ENCODE measurements at places on chromosomes 12 and 14.

DNA sequence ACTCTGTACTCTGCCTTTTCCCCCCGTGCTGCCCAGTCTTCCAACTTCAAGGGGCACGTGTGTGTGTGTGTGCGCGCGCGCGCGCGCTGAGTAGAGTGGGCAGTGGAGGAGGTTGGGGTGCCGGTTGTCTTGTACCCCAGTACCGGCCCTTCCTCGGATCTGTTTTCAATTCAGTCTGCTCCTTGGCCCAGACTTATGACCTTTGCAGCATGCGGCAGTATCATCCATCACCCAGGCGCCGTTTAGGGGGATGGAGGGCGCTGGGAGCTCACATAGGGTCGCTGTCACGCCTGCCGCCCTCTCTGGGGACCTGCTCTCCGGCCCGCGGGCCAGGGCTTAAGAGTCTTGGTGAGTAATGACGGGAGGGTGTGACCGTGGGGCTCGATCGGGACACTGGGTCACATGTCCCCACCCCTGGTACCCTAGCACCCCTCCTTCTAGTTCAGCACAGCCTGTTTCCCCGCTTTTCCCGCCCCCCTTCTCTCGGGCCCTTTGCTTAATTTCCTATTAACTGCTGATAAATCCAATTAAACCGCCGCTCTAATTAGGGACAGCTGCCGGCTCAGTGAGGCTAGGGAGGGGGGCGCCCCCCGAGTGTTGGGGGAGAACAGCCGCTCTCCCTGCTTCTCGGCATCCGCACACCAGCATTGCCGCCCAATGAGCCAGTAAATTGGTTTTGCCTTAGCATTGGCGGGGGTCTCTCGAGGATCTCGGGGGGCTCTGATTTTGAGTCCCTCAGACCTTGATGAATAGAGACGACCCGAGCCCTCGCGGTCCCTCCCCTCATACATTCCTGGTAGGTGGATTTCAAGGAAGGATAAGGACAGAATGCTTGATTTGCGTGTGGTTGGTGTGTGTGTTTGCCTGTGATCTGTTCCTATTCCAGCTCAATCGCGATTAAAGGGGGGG, 9.3 kb downstream of the STAC3 start:
- no peak for DNase-seq

GRCh38 chr12:123643911-123644310, 10.3 kb downstream of the GTF2H3 start:
- no peak for DNase-seq

GRCh38 chr12:569803-570434, 93.3 kb downstream of the NINJ2 start:
- peak; percentile 67 for DNase-seq

DNA sequence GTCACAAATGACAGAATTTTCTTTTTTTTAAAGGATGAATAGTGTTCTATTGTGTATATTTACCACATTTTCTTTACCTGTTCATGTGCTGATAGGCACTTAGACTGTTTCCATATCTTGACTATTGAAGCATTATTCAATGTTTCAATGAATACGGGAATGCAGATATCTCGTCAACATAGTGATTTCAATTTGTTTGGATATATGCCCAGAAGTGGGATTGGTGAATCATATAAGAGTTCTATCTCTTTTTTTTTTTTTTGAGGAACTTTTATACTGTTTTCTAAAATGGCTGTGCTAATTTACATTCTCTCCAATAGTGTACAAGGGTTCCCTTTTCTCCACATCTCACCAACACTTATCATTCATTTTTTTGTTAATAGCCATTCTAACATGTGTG, 97.9 kb upstream of the FAR2 start:
- no peak for DNase-seq

DNA sequence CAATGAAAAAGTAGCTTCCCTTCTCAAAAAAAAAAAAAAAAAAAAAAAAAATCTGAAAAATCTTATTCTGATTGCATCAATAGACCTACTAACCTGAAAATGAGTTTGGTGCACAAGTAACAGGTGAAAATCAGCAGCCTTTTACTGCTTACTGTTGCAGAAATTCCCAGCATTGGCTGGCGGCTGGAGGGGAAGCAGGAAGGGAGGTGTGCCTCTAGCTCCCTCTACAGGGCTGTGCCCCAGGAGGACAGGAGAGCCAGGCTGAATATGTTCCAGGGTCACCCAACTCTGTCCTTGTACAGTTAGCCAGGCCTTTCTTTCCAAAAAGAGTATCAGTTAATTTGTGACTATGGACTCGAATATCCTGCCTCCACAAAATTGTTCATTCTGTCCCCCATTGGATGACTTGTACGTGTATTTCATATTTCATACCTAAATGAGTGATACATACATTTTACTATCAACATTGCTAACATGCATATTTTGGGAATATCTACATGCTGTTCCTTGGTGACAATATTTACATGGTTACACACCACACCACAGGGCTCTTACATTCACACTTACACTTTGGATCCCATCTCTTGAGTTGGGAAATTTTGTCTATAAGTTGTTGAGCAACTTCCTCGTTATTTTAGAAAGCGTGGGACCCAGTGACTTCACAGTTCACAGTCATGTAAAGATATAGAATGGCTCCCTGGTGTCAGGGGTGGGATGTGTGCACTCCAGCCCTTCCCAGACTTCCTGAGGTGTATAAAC, 124.8 kb downstream of the SAMD4A start:
- peak; percentile 64 for DNase-seq

GRCh38 chr14:58836303-58836974, 198.7 kb downstream of the DACT1 start:
- no peak for DNase-seq

GRCh38 chr12:8466241-8466640, 10.5 kb downstream of the CLEC6A start:
- DNase-seq = no peak

- DNase-seq = no peak
Observed at GRCh38 chr14:101521473-101521915, 39.8 kb upstream of the DIO3 start.

- no peak for DNase-seq
Observed at GRCh38 chr14:106422066-106422465, 895.7 kb downstream of the TMEM121 start.

All from HAP-1 (cell line).